ENCODE measurements at places on chromosomes 13 and 19.

- no peak for DNase-seq
Measured at GRCh38 chr19:38527466-38528136, 90.2 kb downstream of the MAP4K1 start.

- DNase-seq = no peak
Measured at GRCh38 chr13:51942189-51942588, 69.1 kb downstream of the ATP7B start.

DNA sequence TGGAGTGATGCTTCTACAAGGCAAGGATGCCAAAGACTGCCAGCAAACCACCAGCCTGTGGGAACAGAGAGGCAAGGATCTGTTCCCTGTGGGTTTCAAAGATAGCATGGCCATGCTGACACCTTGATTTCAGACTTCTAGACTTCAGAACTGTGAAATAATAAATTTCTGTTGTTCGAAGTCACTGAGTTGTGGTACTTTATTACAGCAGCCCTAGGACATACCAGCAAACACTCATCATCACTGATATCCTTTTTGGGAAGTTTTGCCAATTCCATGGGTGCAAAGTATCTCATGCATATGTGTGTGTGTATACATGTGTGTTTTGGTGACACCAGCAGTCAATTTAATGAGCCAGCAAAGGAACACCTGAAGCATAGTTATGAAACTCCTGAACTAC is 21.0 kb downstream of the LMO7 start:
- no peak for DNase-seq

- DNase-seq = no peak
Measured at GRCh38 chr13:47178090-47178950, 281.5 kb upstream of the HTR2A start.

GRCh38 chr19:12247644-12248222 is 47.0 kb downstream of the ZNF44 start:
- no peak for DNase-seq

GRCh38 chr13:80605011-80605410 is 264.1 kb upstream of the SPRY2 start:
- no peak for DNase-seq

DNA sequence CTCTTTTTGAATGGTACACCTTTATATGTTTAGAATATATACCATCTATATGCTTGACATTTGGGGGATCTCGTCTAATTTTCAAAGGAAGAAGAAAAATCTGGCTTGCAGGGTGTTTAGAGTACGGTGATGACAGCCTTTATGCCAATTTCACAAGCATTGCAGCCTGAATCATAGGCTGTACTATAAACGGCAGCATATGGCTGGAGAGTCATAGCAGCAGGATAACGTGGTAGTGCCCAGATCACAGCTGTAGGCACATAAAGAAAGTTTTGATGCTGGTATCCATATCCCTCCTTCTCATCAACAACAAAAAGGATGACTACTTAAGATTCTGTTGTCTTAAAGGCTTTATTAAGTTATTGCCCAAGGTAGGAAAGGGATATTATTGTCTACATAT is 253.0 kb downstream of the PCDH9 start:
- no peak for DNase-seq

- no peak for DNase-seq
Measured at GRCh38 chr13:113560645-113561416, 23.7 kb upstream of the TFDP1 start.

GRCh38 chr13:113851826-113852535 is 11.9 kb downstream of the GAS6 start:
- no peak for DNase-seq

- DNase-seq = peak; percentile 98
Measured at GRCh38 chr13:46296115-46296822, 84.5 kb downstream of the LRRC63 start.

GRCh38 chr19:39139971-39140453 is 14.4 kb downstream of the PAK4 start:
- no peak for DNase-seq

- peak; percentile 34 for DNase-seq
Measured at GRCh38 chr13:81929988-81930387, 1589.1 kb upstream of the SPRY2 start.

GRCh38 chr19:46730595-46730994 is 13.7 kb upstream of the PRKD2 start:
- no peak for DNase-seq

- peak; percentile 55 for DNase-seq
Measured at GRCh38 chr19:3983936-3984583, 1.2 kb downstream of the EEF2 start.

DNA sequence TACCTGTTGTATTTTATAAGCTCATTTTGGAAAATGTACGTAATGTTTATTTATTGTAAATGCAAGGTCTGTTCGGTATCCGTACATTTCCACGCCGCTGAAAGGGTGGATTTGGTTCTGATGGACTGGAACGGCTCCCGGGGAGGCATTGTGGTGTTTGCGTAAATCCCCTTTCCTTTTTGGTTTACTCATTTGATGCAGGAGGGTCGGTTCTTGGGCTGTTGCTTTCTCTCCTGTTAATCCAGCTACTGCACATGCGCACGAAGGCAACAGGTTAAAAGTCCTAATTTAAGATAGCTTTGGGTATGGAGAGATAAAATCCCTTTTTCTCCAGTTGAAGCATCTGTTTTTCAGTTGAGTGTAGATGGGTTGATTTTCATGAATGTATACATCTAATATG is 224.4 kb downstream of the TM9SF2 start:
- no peak for DNase-seq

DNA sequence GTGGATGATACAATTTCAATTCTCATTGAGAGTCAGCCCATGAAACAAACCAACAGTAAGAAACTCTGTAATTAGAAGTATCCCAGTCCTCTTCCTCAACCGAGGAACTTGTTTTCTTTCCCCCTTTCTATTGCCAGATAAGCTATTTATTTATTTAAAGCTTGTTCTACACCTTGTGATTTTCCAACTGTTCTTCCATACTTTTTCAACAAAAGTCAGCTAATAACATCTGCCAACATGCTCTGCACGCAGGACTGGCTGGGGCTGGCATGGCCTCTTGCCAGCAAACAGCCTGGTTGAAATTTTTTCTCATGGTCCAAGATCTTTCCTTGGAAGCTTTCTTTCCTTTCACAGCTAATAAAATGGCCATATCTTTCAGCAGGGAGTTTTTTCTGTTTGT is 2.9 kb upstream of the IRS2 start:
- DNase-seq = no peak

DNA sequence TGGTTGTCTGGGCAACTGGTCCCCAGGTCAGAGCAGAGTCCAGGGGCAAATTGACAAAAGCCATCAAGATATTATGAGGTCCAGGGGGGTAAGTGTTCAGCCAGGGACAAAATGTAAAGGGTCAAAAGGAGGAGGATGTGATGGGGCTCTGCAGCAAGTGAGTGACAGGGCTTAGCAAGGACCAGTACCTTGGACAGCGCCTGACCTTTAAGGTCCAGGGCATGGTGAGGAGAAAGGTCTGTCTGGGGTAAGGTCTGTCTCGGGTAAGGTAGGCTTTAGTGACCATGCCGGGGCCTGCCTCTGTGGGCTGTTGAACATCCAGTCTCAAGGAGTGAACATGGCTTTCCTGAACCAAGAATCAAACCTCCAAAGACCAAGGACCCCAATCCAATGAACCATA is 6.3 kb upstream of the ZNF358 start:
- DNase-seq = no peak

- no peak for DNase-seq
Measured at GRCh38 chr19:10384580-10384979, 4.2 kb upstream of the TYK2 start.

DNA sequence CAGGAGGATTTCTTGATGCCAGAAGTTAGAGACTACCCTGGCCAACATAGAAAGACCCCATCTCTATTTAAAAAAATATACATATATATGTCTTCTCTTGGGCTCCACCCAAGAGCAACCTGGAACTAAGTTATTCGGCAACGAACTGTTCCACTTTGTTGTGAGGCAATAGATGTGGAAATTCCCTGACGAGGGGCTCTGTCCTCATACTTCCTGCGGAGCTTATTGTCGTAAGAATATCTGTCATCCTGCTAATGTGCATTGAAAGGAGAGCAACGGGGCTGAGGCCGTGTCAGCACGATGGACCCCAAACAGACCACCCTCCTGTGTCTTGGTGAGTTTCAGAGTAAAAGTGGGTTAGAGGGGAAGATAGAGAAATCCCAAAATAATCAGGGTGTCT is at the start of gene FCAR:
Gene FCAR (plus strand): TSS at position 246 of the 400 bp plus-strand sequence. CDS start 55 bp downstream, at position 301.
- no peak for DNase-seq

DNA sequence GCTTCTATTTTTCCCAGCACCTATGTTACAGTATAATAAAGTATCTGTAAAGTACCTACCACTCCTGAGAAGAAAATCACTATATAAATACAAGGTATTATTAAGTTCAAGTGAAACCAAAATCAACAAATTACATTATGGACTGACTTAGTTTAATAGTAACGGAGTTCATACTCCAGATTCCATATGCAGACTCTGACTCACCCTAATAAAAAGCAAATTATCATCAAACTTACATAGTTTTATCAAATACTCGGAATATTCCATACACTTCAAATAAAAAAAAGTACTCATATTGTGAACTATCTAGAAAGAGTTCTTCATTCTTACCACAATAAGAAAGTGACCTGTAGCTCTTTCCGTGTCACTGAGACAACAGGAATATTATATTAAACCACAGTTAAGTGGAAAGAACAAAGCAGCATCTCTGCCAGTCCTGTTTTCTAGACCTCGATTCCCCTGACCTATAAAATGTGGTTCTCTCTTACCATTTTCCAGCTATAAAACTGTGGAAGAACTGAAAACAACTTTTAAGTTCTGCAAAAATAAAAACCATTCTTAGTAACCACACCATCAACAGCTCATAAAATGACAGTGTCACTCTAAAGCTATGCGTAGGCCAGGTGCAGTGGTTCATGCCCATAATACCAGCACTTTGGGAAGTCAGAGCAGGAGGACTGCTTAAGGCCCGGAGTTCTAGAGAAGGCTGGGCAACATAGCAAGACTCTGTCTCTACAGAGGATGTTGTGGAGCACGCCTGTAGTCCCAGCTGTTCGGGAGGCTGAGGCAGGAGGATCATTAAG is 42.6 kb downstream of the USP12 start:
- DNase-seq = no peak

GRCh38 chr19:49690656-49691242 is at the start of gene CPT1C:
TSS of gene CPT1C (plus strand) at chr19:49691116. CDS start at chr19:49692253, 1,137 bp downstream.
- DNase-seq = peak; percentile 71

GRCh38 chr13:19058566-19058965 is 123.1 kb downstream of the TUBA3C start:
- no peak for DNase-seq

DNA sequence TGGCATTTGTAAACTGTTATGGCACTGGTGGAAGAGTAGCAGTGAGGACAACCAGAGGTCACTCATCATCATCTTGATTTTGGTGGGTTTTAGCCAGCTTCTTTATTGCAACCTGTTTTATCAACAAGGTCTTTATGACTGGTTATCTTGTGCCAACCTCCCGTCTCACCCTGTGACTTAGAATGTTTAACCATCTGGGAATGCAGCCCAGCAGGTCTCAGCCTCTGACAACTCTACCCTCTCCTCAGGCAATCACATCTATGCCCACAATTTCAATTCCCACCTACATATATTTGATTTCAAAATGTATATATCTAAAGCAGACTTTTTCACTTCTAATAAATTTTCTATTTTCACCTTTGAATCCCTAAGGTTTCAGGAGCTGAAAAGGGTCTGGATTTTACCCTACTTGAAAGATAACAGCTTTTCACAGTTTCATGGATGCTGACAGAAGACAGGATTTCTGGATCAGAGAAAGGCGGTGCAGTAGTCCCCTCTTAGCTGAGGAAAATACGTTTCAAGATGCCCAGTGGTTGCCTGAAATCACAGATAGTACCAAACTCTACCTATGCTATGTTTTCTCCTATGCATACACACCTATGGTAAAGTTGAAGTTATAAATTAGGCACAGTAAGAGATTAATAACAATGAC is 1171.8 kb downstream of the DIAPH3 start:
- DNase-seq = no peak

DNA sequence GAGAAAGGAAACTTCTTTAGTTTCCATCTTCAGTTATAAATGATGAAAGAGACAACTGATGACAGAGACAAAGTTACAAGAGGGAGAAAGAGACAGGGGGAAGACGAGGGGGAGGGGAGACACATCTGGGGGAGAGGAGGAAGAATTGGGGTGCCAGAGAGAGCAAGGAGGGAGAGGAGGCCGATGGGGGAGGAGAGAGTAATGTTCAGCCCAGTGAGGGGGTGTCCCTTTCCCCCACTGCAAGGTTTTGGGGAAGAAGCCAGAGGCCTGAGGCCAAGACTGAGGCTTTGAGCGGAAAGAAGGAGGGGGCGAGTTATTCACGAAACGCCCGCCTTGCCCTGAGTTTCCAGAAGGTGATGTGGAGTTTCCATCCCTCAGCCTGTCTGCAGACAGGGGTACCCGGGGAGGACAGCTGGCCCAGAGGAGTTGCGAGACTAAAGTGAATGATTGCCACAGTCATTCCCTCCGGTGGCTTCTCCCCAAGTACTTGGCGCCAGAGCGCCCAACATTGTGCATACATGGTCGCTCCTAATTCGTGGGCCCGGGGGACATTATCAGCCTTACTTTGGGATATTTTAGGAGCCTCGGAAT is 558 bp upstream of the PPAN start:
- no peak for DNase-seq

- peak; percentile 34 for DNase-seq
Measured at GRCh38 chr13:19927117-19927748, 31.3 kb upstream of the ZMYM2 start.

GRCh38 chr13:72390909-72391308 is 336.5 kb downstream of the MZT1 start:
- DNase-seq = peak; percentile 14

- DNase-seq = no peak
Measured at GRCh38 chr13:19597523-19597922, 35.9 kb upstream of the MPHOSPH8 start.

- no peak for DNase-seq
Measured at GRCh38 chr19:40726279-40726678, 9.4 kb downstream of the ITPKC start.

DNA sequence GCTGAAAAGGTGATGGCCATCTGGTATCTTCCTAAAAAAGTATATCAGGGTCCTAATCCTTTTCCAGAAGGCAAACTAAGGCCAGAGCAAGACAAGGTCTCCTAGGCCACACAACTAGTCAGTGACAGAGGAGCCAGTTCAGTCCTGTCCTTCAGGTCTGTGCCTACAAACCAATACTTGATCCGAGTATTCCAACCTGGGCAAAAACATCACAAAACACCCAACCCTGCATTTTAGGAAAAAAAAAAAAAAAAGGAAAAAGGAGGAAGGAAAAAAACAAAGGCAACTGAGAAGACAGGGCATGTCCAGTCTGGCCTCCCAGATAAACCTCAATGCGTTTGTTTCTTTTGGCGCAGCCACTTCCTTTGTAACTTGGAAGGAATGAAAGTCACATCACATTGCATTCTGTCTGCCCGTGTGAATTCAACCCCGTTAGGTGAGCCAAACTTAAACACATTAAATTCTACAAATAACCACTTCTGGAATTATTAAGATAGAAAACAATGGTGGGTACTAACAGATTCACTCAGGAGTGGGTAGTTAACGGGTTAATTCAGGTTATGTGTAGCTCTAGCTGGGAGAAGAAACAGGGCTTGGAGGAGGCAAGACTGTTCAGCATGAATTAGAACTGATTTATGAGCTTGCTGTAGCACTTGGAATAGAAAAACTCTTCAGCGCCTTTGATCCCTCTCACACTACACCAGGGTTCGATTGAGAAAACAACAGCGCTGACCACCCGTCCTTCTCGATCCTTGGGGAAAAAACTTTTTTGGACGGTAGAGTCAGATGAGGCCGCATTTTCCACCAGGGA is 43.0 kb upstream of the HNRNPA1L2 start:
- DNase-seq = peak; percentile 79
